Amygdala (tissue), 56 donors: ENCODE measurements at places on chromosomes 1 and 21.

DNA sequence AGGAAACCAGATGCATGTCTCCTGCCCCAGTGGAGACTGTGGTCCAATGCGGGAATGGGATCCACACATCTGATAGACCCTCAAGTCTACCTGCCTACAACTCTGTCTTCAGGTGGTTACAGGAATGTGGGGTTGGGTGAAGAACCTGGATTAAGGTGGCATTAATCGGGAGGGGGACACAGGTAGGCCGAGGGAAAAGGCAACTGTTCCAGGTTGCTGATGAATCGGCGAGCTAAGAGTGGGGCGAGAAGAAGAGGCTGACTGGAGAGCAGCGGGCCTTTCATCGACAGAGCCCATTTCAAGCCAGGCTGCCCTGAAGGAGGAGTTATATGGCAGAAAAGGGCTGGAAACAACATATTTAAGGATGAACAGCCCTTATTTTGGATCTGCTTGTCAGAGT, 836 bp downstream of the CD2 start:
- no peak for DNase-seq

- DNase-seq, result no peak
These were observed 161.8 kb upstream of the PDE4B start for GRCh38 chr1:65630855-65631254.

GRCh38 chr1:108537976-108538375, 21.9 kb upstream of the EEIG2 start:
- DNase-seq, result no peak

DNA sequence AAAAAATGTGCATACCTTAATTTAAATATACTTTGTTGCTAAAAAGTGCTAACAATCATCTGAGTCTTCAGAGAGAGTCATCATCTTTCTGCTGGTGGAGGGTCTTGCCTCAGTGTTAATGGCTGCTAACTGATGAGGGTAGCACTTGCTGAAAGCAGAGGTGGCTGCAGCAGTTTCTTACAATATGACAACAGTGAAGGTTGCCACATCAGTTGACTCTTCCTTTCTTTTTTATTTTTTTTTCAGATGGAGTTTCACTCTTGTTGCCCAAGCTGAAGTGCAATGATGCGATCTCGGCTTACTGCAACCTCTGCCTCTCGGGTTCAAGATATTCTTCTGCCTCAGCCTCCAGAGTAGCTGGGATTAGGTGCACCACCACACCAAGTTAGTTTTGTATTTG, 2.6 kb upstream of the CFAP45 start:
- no peak for DNase-seq

- DNase-seq, result no peak
These were observed 18.1 kb downstream of the URB2 start for GRCh38 chr1:229643996-229644745.

DNA sequence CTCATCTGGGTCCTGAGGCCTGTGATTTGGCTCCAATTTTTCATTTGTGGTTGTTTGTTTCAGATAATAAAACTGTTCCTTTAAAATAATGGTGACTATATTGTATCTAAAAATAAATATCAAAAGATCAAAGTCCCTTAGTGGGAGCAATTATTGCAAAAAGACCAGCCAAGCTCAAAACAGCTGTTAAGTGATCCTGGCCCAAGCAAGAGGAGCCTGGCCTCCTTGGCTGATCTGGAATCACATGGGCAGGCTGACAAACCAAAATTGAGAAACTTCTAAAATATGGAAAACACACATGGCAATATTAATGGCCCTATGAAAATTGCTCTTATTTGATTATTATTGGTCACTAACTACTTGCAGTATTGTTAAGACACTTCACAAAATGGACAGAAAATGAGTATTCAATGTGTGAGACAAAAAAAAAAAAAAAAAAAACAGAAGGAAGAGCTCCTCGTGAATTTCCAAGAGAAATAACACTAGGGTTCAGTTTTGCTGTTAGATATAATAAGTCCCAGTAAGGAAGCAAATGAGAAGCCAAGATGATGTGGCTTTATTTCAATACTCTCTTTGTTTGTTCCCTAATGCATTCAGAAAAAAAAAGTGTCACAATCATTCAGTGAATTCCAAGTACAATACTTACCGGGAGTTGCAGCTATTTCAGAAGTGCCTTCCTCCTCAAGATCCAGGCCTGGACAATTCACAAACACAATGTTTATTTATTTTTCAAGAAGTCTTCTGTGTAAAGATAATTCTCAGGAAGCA, 105.1 kb downstream of the SEC16B start:
- no peak for DNase-seq

GRCh38 chr1:158984386-158984785, 25.3 kb upstream of the IFI16 start:
- DNase-seq, result no peak

DNA sequence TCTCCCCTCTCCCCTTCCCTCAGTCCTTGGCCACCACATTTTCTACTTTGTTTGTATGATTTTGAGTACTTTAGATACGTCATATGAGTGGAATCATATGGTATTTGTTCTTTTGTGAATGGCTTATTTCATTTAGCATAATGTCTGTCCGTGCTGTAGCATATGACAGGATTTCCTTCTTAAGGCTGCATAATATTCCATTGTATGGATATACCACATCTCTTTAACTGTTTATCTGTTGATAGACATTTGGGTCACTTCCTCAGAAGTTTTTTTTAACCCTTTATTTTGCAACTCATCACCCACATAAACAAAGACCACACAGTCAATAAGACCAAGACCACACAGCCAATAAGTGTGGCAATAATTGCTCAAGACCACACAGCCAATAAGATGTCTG, 24.9 kb downstream of the FAM163A start:
- no peak for DNase-seq

- no peak for DNase-seq
These were observed 13.7 kb downstream of the RHEX start for GRCh38 chr1:206066479-206067171.

GRCh38 chr21:36297406-36297937, 22.5 kb upstream of the MORC3 start:
- DNase-seq, result no peak

DNA sequence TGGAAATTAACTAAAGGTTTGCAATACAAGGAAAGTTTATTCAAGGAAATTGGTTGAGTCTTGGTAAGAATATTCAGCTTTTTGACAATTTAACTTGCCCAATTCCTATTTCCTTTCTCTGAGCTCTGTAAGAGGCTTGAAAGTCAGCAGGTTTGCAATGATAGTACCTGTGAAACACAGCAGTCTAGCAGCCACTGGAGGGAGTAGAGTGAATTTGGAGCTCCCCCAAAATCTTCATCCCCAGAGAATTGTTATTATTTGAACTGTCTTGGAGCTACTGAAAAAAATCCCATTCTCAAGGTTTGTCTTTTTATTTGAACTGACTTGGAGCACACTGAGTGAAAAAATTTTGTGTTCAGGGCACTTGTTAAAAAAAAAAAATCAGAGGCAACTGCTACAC, 654.2 kb upstream of the PKN2 start:
- no peak for DNase-seq

GRCh38 chr1:106608841-106609240, 447.6 kb upstream of the PRMT6 start:
- DNase-seq, result no peak

DNA sequence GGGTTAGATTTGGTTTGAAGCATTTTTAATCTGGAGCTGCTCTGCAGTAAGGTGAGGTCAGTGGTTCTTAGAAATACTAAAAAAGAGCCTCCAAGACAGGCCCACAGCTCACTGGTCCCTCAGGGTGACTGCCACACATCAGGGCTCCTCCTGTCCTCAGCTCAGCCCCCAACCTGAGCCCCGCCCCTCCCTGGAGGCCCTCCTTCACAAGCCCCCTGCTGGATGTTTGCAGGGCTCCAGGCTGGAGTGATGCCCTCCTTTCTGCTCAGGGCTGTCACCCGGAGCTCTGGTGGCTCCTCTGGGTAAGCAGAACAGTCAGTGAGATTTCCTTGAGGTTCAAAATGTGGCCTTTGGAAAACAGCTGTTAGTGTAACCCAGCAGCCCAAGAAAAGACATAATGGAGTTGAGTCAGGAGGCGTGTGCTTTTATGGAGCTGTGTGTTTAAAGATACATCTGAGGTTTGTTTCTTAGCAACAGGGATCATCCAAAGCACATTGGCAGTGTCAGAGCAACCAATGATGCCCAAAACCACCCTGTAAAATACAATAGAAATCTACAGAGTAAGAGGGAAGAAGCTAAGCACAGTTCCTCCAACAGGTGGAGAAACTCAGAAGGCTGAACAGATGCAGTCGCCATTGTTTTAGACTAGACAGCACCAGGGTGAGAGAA, 21.4 kb downstream of the STUM start:
- no peak for DNase-seq

GRCh38 chr1:112542206-112542973, 33.6 kb downstream of the WNT2B start:
- DNase-seq, result no peak

GRCh38 chr1:74570797-74571492, 58.5 kb upstream of the LRRC53 start:
- no peak for DNase-seq

GRCh38 chr1:211537253-211537652, 41.7 kb downstream of the SLC30A1 start:
- DNase-seq, result no peak

DNA sequence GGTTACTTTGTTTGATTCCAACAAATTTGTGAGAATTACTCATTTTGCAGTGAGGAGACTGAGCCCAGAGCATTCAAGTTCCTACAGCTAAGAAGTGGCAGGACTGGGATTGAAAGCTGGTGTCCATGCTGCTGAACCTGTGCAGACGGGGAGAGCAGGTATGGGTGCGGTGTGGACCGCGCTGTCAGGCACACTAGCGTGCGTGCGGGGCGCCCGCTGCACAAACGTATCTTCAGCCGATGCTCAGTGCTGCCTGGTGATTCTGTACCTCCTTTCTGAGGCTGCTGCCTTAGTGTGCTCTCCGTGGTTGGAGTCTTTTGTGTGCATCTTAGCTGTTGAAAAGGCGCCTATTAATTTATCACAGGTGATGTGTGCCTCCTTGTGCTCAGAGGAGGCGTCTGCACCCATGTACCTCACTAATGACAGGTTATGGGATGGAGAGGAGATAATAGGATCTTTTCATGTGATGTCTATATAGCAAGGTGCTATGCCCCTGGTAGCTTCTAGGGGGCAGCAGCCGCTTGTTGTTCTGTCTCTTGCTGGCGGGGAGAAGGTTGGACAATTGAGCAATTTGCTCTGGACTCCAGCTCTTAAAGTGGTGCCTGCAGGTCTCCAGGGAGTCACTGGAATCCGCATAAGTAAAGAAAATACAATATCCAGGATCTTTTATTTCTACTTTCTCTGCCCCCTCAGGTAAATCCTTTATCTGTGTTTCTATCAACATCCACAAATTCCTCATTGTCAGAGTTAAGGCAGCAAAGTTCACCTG, 32.5 kb downstream of the PEX14 start:
- no peak for DNase-seq

GRCh38 chr1:241532864-241533263, 686 bp downstream of the KMO start:
- no peak for DNase-seq

DNA sequence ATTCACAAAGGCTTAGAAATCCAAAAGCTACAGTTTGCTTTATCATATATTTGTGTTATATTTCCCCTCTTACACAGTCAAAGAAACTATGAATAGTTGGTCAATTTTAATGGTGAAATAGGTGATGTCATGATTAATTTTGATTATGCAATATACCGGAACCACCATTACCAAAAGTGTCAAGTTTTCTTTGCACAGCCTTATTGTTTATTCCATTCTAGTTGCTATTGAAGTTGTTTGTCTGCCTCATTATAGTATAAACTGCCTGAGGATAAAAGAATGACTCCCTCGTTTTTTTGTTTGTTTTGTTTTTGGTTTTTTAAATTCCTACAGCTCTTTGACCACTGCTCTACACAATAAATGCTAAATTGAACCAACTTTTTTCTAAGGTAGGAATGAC, 690.6 kb upstream of the ZP4 start:
- no peak for DNase-seq

DNA sequence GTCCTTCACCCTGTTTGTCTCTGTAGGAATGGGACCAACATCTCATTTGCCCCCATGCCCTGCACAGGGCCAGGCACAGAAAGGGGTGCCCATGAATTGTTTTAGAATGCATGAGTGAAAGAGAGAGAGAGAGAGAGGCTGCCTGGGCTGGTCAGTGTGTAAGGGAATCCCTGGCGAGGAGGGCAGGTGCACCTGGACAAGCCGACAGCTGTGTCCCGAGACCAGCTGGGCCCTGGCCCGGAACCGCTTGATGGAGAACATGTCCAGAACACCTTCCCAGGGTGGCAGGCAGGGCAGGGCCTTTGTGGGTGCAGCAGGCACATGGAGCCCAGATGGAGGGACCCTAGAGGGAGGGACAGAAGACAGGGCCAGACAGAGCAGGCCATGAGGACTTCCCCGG, 22.7 kb downstream of the SPOCD1 start:
- no peak for DNase-seq

DNA sequence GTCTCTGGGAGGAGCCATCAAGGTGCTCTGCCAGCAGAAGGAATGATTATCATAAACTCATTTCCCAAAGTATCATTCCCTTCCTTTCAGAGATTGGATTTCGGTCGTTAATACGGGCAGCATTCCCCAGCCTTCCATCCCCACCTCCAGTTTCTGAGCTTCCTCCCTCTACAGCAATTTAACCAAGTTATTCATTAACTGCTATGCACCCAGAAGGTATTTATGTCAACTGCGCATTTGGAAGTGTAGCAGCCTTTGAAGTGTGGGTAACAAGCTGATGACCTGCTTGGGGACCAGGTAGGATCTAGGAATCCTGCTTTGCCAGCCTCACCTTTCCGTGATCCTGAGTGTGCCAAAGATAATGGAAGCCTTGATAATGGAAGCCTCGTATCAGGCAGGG, 172.4 kb upstream of the IGSF21 start:
- DNase-seq, result no peak

- DNase-seq, result no peak
These were observed 13.2 kb downstream of the TP53BP2 start for GRCh38 chr1:223832637-223832943.

DNA sequence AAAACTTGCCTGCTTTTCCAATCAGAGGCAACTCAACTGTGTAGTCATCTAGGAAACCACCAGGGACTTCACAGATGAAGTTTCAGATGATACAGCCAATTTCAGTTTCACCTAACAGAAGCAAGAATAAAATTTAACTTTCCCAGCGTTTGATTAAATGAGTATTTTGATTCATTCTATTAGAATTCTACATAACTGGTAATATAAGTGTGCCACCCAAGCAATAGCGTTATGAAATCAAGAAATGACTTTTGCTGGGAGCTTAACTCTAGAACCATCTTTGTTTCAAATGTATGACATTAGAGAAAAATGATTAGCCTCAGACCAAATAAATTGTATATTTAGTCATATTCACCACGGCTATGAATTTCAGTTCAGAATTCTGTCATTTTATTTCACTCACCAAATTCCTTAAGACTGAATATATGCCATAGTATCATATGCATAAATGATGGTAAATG, 239.3 kb downstream of the NRIP1 start:
- DNase-seq, result no peak

DNA sequence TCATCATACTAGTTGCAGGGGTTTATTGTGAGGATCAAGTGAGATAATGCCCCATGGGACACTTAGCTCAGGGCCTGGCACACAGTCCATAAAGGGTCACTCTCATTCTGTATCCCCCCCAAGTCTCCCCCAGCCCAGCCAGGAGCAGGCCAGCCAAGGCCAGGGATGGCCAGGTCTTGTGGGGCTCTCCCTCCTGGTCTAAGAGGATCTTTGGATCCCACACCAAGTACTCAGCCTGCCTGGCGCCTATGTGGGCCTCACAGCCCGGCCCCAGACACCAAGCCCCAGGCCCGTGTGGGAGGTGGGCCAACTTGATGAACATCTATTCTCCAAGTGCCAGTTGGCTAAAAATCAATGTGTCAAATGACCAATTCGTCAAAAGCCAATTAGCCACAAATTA, 117.8 kb downstream of the GLIS1 start:
- DNase-seq, result peak; percentile 12

GRCh38 chr1:200062143-200062542, 34.6 kb downstream of the NR5A2 start:
- no peak for DNase-seq
